SK-MEL-5 (cell line): ENCODE measurements at places on chromosomes 13 and 19. TPM values are rescaled to one million over a fixed set of nuclear protein-coding genes. Genes with fewer than 3 reads are reported as not detected.
A peak's percentile ranks its signal among the peaks of the same experiment; 100 is the strongest.

DNA sequence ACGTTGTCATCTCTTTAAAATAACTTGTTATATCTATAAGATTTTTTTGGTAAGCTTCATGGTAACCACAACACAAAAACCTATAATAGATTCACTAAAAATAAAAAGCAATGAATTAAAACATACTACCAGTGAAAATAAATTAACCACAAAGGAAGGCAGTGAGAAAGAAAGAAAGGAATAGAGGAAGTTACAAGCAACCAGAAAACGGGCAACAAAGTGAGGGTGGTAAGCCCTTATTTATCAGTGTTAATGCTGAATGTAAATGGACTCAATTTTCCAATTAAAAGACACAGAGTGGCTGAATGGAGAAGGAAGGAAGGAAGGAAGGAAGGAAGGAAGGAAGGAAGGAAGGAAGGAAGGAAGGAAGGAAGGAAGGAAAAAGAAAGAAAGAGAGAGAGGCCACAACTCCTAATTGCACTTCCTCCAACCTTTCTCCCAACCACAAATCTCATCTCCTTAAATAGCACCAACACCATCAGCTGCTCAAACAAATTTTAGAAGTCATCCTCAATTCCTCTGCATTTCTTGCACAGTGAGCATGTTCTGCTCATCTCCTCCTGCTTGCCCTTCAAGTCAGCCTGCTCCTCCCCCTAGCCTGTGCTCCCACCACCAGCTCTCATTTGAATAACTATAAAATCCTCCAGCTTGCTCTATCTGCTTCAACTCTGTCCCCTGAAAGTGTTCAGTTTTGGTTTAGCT lies 48.6 kb downstream of the CCNA1 start:
- no peak for DNase-seq

GRCh38 chr13:110636701-110637201 lies 21.4 kb downstream of the NAXD start:
- no peak for DNase-seq

GRCh38 chr13:99033814-99034213 lies 56.0 kb upstream of the DOCK9 start:
- peak; percentile 69 for DNase-seq

DNA sequence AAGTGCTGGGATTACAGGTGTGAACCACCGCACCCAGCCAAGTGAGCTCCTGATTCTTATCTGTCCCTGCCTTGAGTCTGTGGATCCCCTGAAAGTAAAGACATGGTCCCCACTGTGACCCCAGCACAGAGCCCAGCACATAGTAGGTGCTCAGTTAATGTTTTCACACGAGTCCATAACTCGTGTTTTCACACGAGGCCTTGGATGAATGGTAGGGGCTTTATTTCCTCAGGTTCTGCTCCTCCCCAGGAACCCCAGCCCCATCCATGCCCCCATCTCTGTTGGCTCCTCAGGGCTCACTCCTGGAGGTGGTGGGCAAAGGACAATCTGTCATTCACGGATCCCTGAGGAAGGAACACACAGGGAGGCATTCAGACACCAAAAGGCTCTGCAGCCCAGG lies 23.6 kb upstream of the PDE4C start:
- no peak for DNase-seq

GRCh38 chr19:46205183-46205984 lies 24.2 kb upstream of the IGFL1 start:
- no peak for DNase-seq

- no peak for DNase-seq
These were observed 106.4 kb upstream of the UBL3 start for GRCh38 chr13:29956853-29957252.

DNA sequence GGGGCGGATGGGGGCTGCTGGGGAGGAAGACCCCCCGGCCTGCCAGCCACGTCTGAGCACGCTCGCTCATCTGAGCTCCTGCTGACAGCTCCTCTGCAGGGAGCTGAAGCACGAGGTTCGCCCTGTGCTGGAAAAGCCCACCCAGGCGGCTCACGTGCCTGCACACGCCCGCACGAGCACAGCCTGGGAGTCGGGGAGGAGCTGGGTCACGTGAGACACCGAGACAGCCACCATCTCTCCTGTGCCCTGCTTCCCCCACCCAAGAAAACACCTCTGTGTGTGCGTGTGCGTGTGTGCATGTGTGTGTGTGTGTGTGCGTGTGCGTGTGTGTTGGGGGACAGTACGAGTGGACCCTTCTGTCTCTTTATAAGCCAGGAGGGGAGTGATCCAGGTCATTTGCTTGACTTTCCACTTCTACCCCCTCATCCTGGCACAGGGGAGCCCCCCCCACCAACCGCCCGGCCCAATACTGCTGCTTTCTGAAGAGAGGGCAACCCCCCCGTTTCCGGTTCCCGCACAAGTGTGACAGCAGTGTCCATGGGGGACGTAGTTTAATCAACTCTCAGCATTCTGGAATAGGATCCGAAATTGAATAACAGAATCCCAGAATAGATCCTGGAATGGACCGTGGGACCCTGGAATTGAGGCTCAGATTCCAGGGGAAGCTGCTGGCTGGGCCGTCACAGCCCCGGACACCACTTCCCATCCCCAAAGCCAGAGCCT lies 42.5 kb downstream of the CELF5 start:
- no peak for DNase-seq

GRCh38 chr13:52713894-52714293 lies 25.7 kb downstream of the CNMD start:
- no peak for DNase-seq

GRCh38 chr19:2237051-2237868 lies 636 bp downstream of the SF3A2 start:
- no peak for DNase-seq

GRCh38 chr19:54473071-54473891 lies at the start of gene CDC42EP5:
CDC42EP5 (minus strand) TSS chr19:54473296; CDS start chr19:54465547, 7,749 bp downstream.
- DNase-seq, result no peak

DNA sequence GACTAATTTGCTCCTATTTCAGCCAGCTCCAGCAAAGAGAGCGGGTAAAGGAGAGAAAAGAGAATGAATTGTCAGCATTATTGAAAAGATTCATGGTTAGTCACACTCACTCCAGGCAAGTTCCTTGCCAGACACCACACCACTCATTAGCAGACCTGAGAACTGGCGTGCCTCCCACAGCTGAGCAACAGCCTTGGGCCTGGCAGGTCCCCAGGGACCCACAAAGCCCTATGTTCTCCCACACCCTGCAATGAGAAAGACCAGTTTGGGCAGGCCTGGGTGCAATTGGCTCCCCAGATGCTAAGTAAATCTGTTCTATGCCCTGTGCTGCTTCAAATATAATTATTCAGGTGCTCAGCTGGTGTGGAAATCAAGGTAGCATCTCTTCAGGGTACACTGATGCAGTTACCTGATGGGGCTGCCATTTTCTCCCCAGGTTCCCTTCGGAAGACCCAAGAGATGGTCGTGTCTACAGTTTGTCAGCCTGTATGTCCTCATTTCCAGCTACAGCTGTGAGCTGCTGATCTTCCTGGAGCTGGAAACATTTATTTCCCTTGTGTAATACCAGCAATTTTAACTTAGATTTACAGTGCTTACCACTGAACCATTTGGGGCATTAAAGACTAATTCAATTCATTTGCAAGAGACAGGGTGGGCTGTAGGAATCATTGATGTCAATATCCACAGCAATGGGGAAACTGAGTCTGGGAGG lies 405.0 kb downstream of the COG6 start:
- peak; percentile 23 for DNase-seq

Gene KIR2DL1
- total RNA-seq, result not detected in 2 replicates

Gene NDUFA3
- total RNA-seq, result 43.1 and 48.5 TPM in 2 replicates

Gene NLRP9
- not detected in 2 replicates for total RNA-seq

Gene SOHLH2
- not detected in 2 replicates for total RNA-seq

Gene SBK2
- not detected in 2 replicates for total RNA-seq

Gene RUBCNL
- total RNA-seq, result 12.4 and 17.7 TPM in 2 replicates

Gene SLC7A9
- 0.18 TPM in 1 of 2 replicates, not detected in the other for total RNA-seq
